ENCODE measurements at places on chromosomes 2 and 18.
A peak's percentile ranks its signal among the peaks of the same experiment; 100 is the strongest.

- DNase-seq = no peak
These were observed 10.6 kb downstream of the NCKAP5 start for GRCh38 chr2:133557614-133558013.

DNA sequence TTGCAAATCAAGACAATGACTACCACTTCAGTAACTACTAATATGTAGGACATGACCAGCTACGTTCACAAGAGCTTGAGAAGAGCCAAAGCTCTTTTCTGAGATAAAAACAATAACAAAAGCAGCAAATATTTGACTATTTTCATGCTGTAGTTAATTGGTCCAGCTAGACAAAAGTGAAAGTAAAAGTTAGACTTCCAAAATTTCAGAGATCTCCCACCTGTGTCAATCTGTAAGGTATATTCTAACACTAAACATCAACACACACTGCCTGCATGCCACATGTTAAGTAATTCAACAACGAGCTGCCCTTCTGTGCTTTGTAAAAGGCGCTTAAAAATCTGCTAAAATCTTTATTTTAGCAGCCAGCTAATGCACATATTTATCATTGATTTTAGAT is 185.9 kb downstream of the SLC39A10 start:
- no peak for DNase-seq

GRCh38 chr18:21858544-21858943 is 118.0 kb downstream of the MIB1 start:
- DNase-seq = no peak

DNA sequence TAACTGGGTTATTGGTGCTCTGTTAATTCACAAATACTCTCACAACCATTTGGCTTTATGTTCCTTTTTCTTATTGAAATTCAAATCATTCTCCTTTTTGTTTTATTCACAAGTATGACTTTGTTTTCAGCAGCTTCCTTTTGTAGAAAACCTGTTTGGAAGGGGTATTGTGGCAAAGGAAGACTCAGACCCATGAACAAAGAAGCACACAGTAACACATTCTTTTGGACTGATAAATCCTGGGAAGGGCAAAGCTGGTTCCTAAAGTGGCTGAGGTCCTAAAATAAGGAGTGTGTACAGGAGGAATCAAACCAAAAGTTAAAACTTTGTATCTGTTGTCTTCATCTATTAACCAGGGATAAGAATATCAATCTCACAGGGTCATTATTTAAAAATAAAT is 374.7 kb upstream of the FIGN start:
- no peak for DNase-seq

- DNase-seq = no peak
These were observed 77.6 kb downstream of the SCN3A start for GRCh38 chr2:165126244-165126643.

- DNase-seq = no peak
These were observed 24.6 kb upstream of the NOTO start for GRCh38 chr2:73177645-73178255.

GRCh38 chr18:10020171-10020570 is 106.4 kb downstream of the VAPA start:
- DNase-seq = no peak

DNA sequence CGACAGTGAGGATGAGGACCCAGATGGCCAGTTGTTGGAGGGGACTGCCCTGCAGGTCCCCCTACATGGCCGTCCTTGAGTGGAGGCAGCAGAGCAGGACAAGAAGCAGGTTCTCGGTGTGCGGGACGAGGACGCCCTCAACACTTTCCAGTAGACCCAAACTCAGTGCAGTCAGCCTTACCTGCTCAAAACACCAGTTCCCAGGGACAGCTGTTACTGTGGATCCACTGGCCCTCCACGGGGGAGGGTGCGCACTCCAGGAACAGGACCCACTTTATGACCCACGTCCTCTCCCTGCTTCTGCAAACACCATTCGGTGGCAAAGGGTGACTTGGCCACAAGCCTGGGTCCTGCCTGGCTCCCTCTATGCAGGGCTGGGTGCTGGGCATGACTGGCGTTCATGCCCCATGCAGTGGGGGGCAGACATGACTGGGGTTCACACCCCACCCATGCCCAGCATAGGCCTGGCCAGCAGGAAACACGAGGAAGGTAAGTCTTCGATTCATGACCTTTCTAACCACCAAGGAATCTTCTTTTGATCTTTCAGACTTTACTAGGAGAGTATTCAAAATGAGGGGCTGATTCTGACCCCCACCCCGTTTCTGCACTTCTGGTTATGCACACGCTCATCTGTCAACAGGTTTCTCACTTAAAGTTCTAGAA is 233.7 kb downstream of the HDAC4 start:
- DNase-seq = no peak

GRCh38 chr2:186484062-186484735 is 1.9 kb upstream of the ZC3H15 start:
- DNase-seq = no peak

DNA sequence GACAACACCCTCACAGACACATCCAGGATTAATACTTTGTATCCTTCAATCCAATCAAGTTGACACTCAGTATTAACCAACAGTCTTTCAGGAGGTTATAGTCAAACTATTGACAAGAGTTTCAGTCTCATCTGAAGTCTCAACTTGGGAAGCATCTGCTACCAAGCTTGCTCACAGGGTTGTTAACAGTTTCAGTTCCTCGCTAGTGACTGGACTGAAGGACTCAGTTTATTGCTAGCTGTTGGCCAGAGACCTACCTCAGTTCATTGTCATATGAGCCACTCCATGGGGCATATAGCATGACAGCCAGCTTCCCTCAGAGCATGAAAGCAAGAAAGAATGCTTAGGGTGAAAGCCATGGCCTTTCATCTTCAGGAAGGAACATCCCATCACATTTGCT is 228.6 kb downstream of the EPHA4 start:
- DNase-seq = no peak

- DNase-seq = no peak
These were observed 13.5 kb downstream of the GPR39 start for GRCh38 chr2:132429941-132430573.

- no peak for DNase-seq
These were observed 178.1 kb upstream of the MMADHC start for GRCh38 chr2:149765636-149766035.

GRCh38 chr2:108184419-108184818 is 55.3 kb upstream of the SULT1C3 start:
- no peak for DNase-seq

DNA sequence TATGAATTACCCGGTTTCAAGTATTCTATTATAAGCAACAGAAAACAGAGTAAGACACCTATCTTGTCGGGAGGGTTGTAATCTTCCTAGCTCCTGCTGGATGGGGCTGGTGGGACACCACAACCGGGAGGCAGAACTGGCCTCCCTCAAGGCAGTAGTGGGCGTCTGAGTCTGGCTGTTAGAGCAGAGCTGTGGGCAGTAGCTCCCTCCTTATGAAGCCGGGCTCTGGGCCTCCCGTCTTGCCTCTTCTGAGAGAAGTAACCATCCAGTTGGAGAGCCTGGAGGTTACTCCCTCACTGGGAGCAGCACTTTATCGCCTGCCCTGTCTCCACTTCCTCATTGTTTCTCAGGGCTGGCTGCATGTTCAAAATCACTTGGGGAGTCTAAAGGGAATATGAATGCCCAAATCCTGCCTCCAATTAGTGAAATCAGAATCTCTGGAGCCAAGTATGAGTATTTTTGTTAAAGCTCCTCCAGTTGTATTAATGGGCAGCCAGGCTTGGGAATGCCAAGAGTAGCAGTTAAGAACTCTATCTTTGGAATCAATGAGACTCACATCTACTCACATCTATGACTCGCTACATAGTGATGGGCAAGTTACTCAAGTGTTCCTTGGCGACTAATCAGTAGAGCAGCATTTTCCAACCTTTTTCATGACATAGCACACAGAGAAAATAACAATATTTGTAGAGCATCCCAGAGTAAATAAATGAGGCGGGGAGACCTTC is 27.3 kb upstream of the NRP2 start:
- DNase-seq = no peak

DNA sequence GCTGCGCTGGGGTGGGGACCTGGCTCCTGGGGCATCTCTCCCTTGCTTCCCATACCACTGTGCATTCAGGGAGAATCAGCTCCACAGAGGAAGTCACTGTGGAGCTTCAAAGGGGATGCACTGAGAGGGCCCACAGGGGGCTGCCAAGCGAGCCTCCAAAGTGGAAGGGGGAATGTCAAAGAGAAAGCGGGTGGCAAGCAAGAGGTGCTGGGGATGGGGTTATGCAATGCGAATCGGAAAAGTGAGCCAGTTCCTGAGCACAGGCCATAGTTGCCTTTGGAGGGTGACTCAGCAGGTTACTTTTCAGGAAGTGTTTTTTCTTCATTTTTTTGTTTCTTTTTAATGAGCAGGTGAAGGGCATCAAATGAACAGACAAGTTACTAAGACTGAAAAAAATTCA is 17.6 kb downstream of the PMAIP1 start:
- DNase-seq = no peak

GRCh38 chr2:15145919-15146318 is 415.2 kb downstream of the NBAS start:
- DNase-seq = no peak

GRCh38 chr2:174692256-174692919 is 71.9 kb downstream of the CHRNA1 start:
- DNase-seq = no peak

DNA sequence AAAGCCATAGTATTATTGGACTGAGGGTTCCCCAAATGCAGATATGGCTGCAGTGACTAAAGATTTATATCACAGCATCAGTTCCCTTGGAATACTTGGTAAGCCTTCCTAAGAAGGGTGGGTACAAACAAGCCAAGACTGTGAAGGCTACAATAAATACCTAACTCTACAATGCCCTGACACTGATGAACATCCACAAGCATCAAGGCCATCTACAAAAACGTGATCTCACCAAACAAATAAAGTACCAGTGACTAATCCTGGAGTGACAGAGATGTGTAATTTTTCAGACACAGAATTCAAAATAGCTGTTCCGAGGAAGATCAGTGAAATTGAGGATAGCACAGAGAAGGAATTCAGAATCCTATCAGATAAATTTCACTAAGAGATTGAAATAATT is 254.5 kb downstream of the PARD3B start:
- DNase-seq = no peak

DNA sequence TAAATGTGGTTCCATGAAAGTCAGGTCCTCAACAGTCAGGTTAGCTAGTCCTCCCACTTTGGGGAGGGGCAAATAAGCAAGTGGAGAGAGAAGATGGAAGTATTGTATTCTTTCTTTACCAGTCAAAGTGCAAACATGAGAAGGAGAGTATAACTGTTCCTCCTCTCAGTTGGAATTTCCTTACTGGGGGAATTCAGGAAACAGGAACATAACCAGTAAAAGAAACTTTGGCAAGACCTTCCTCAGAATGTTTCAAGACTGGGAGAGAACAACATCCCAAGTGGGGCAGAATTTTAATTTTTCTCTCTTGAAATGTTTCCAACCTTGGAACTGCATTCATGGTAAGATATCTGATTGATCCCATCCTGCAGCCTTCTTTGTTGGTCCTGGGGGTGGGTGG is 552.4 kb upstream of the TNP1 start:
- no peak for DNase-seq

DNA sequence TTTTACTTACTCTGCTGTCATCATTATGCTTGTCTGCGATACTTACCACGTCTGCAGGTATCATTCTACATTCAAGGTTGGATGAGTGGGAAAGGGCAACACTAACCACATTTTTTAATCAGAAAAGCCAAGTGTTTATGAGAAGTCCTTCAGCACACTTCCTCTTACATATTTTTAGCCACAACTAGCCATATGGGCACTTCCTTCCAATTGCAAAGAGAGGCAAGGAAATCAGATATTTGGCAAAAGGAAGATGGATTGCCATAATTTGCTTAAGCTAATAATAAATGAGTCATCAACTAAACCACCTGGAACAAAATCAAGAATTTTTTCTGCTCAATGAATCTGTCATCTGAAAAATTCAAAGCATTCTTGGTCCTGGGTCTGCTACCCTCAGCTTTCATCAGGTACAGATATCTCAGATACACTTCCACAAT is 16.7 kb upstream of the MRO start:
- DNase-seq = no peak

DNA sequence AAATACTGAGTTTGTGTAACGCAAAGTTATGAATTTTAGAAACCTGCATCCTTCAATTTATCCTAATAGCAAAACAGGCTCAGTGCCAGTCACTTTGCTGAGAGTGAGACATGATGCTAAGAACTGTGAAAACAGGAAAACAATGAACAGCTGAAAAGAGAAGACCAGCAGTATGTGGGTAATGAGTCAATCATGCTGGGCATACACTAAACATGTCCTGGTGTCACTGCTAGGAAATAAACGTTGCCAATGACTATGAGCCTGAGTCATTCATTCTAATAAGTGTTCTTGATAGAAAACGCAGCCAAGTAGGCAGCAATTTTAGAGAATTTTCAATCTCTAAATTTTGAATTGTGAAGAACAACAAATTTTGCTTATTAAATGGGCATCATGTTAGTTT is 237.3 kb downstream of the GALR1 start:
- DNase-seq = no peak

- DNase-seq = no peak
These were observed 57.6 kb downstream of the MTCL1 start for GRCh38 chr18:8762968-8763367.

- DNase-seq = peak; percentile 29
These were observed 99.7 kb downstream of the MEP1B start for GRCh38 chr18:32289483-32290075.

DNA sequence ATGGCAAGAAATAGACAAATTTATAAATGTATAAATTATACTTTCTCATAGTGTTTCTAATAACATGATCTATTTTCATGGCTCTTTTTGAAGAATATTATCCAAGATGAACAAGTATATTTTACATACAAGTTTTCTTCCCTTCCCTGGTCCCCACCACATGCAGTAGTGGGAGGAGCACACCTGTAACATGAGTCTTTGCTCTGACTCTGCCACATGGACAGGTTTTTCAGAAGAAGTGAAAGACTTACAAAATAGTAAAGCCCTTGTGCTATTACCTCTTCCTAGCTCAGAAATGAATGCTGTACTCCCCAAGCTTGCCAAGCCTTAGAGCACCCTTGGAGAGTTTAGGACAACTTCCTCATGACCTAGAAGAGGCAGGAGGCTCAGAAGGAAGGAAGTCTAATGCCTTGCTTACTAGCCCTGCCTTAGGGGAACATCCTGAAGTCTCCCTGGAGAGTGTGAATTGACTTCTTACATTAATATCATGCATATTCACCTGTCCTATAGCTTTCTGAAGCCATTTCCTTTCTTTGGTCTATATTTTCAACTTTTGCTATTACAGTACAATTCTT is 18.4 kb downstream of the MXD1 start:
- no peak for DNase-seq

DNA sequence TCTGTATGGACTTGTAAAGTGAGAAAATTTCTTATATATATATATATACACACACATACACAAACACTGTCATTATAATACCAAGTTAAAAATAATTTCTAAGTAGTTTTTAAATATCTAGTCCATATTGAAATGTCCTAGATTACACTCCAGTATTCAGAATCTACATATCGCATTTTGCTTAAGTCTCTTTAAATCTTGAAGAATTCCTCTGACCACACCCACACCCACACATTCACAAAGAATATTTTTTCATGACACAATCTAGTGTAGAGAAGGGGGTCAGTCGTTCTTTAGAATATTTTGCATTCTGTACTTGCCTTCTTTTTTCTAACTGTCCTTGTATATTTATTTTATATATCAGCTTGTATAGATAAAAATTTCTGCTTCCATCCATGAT is 509.7 kb downstream of the CCDC85A start:
- DNase-seq = no peak

GRCh38 chr2:119826370-119826961 is 66.7 kb downstream of the PTPN4 start:
- no peak for DNase-seq
